NCI-H1048 (cell line): ENCODE measurements at places on chromosomes 11 and 22.

GRCh38 chr11:112118176-112118575 lies 31.5 kb downstream of the SDHD start:
- DNase-seq, result no peak

GRCh38 chr11:6249770-6250555 lies 9.7 kb upstream of the CCKBR start:
- no peak for DNase-seq

DNA sequence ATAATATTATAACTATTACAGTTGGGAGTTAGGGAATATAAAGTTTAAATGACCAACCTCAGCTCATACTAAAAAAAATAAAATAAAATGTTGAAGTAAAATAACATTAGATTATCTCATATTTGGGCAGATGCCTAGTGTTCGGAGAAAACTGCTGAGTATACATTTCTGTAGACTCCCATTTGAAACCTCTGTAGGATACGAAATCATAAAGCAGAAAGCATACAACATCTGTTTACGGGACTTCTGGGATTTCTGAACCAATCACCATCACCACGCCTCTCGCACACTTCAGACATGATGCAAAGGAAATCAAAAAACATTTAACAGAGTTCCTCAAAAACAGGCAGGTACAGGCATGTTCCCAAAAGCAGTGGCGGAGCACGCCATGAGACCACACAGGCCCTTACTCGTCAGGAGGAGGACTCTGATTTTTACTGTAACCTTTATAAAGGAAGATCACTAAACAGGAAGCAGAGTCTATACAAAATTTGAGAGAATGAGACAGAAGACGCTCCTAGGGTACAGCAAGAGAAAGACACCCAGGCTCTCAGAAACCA lies 8.6 kb downstream of the ZNF195 start:
- no peak for DNase-seq

GRCh38 chr11:120316880-120317688 lies 8.0 kb upstream of the TLCD5 start:
- DNase-seq, result no peak

DNA sequence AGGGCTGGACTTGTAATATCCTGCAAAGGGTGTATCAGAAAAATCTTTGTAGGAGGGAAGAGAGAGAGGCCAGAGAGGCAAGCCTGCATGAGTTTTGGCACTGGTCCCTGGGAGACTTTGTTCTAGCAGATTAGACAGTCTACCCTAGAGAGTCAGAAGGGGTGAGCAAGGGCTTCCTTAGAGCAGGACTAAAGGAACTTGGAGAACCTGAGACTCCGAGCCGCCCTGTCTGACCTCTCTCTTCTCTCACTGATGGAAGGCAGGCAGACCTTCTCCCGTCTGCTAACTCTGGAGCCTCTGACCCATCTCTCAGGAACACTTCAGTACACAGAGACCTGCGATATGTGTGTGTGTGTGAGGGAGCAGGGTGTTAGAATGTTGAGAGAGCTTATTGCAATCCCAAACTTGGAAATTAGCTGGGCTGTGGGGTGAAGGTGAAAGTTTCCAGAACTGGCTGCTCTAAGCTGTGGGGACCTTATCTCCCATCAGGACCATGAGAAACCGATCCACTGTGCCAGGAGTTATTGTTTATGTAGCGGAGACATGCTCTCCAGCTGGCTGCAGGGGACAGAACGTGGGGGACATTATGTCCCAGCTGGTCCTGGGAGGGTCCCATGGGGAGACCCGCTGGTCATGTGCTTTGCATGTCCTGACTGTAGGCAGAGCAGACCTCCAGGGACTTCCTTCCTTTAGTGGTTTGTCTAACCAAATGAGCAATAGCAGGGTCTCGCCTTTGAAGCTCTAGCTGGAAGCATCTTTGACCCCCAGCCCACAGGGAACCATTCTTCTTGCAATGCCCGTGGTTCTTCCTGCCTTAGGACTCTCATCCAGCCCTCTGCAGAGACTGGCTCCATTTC lies 51.1 kb downstream of the TIMP3 start:
- DNase-seq, result no peak

DNA sequence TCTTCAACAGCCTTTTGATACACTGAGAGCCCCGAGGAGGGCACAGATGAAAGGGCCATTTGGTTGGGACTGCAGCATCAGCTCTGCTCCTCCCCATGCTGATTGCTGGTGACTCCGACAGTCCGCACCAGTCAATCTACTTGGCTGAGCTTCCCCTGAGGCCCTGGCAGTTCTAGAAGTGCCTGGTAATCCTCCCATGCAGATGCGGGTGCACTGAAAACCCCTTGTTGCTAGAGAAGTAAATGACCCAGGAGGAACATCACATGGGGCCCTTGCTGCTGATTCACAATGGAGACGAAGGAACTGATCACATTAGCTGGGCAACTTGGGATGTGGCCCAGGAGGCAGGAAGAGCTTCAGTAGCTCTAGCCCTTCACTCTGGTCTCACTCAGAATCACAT lies 35.2 kb upstream of the RIC3 start:
- no peak for DNase-seq

DNA sequence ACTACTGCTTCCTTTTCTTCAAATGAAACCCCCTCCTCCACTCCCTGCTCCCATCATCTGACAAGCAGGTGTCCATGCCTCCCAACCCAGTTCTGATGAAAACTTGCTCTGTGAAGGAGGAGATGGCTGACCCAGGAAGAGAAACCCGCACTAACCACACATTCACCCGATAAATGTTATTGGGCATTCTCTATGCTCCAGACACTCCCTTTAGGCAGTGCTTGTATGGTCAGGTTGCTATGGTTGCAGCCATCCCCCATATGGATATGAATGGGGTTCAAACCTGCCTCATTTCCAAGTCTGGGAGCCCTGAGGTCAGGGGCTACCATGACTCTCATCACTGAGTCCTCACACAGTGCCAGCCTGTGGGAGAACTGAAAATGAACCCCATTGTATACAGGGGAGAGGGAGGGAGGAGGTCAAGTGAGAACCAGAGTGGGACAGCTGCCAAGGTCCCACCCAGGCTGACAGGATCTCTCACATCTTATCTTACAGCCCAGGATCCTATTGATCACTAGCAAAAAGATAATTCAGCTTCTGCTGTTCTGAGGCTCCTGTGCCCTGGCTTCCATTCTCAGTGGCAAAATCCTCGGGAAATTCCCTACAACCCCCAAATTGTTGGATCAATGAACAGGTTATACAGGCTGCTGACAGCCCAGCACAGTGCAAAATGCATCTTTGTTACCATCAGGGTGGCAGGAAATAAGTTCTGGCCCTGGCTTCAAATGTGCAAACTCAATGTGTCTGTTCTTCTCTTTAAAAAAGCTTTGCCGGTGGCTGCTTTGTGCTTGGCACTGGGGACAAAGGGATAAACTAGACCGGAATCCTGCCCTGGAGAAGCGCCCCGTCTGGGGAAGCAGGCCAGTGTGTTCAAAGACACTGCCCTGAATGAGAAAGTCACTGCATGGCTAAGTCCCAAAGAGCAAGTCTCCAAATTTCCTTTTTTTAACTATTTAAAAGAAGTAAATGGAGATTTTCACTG lies 22.7 kb upstream of the ACER3 start:
- no peak for DNase-seq

DNA sequence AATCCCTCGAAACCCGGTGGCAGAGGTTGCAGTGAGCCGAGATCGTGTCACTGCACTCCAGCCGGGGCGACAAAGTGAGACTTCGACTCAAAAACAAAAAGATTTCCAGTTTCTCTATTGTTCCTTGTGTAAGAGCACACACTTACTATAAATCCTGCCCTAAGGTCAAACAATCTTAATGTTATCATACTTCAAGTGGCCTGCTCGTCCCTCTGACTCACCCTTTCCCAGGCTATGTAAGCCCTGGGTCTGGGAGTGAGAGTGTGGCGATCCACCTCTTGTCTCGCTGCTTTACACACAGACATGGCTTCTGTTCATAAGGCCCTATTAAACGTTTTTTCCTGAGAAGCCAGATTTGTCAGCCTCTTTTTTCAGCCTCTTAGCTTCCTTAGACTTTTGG lies 24.4 kb upstream of the A4GALT start:
- no peak for DNase-seq

DNA sequence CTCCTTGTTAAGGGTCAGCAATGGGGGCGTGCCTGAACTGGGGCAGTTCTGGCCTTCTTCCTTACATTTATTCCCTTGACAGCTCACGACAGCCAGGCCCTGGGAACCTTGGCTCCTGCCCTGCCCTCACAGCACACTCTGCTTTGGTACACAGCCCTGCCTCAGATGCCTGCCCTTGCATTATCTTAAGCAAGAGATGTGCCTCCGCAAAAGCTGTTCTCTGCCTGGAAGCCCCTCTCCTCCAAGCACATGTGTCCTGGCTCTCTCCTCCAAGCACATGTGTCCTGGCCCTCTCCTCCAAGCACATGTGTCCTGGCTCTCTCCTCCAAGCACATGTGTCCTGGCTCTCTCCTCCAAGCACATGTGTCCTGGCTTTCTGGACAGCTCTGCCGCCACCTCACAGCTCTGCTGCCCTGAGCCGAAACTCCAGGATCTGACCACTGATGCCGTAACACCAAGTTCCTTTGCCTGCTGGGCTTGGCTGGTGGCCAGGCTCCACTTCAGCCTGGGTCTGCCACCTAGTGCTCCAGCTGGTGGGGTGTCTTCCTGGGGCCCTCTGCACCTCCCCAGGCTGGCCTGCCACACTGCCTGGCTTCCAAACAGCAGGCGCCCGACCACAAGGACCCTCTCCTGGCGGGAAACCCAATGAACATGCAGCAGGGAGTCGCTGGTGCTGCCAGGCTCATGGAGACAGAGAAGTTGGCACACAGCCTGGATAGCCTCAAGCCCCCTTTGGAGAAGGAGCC lies 53.0 kb downstream of the SCUBE1 start:
- no peak for DNase-seq

DNA sequence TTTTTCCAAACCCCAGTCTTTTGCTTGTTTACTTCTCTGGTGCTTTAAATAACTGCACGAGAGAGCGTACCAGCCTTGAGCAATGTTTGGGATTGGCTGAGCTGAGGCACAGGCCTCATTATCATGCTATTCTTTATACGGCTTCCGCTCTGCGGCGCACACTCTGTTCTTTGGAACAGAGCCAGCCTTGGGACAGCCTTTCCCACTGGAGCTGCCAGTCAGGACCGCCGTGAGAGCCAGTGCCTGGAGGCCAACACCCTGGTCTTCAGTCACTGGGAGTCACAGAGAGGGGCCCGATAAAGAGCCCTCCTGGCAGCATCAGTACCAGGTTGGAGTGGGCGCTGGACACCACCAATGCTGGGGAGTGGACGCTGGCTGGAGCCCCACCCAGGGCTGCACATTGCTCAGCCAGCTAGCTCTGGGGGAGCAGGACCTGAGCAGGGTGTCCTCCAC lies 125.6 kb downstream of the BCR start:
- DNase-seq, result no peak

- DNase-seq, result no peak
Measured at GRCh38 chr22:30260276-30260675, 6.4 kb downstream of the OSM start.

DNA sequence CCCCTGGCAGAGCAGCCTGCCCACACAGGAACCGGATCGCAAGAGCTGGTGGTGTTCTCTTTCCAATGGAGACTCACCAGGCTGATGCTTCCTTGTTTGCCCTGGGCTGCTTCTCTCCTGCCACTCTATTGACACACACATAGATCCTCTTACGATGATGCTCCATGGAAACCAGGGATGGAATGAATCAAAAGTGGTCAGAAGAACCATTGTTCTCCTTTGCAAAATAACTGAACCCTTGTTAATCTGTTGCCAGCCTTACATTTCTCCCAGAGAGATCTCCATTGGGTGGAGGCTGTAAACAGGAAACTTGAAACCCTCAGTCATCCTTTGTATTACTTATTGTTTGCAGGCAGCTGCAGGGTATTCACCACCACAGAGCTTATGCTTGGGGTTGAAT lies 24.6 kb upstream of the LDLRAD3 start:
- DNase-seq, result no peak

- no peak for DNase-seq
Measured at GRCh38 chr22:37365950-37366349, 61.3 kb downstream of the ELFN2 start.

GRCh38 chr11:116539836-116540418 lies 232.9 kb downstream of the BUD13 start:
- no peak for DNase-seq

- no peak for DNase-seq
Measured at GRCh38 chr22:25714739-25715138, 27.2 kb upstream of the MYO18B start.

- DNase-seq, result no peak
Measured at GRCh38 chr11:36193290-36193619, 96.0 kb downstream of the COMMD9 start.

DNA sequence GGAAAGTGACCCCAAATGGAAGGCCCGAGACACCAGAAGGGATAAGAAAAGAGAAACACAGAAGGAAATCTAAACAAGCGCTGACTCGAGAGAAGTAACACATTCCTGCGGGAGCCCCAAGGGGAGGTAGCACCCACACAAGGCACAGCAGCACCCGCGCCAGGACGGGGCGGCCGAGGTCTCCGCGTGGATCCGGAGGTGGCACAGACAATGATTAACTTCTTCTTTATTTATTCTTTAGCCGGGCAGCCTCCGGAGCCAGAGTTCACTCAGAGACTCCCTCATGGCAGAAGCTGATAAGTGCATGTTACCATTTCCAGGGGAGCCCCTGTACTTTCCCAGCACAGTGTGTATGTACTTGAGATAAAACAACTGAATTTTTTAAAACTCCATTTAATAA lies 5.1 kb downstream of the TOLLIP start:
- no peak for DNase-seq

DNA sequence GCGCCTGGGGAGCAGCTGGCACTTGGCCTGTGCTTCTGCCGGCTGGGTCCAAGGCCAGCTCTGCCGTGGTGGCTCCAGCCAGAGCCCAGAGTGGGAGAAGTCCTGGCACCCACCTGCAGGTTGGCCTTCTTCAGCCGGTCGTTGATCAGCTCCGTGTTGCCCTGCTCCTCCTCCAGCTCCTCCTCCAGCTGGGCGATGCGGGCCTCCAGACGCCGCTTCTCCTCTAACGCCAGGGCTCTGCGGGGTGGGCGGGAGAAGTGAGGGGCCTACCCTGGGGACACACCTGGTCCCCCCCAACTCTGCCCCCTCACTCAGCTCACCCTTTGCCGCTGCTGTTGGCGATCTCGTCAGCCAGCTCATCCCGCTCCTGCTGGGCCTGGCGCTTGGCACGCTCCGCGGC lies 32.6 kb downstream of the APOL1 start:
- no peak for DNase-seq

DNA sequence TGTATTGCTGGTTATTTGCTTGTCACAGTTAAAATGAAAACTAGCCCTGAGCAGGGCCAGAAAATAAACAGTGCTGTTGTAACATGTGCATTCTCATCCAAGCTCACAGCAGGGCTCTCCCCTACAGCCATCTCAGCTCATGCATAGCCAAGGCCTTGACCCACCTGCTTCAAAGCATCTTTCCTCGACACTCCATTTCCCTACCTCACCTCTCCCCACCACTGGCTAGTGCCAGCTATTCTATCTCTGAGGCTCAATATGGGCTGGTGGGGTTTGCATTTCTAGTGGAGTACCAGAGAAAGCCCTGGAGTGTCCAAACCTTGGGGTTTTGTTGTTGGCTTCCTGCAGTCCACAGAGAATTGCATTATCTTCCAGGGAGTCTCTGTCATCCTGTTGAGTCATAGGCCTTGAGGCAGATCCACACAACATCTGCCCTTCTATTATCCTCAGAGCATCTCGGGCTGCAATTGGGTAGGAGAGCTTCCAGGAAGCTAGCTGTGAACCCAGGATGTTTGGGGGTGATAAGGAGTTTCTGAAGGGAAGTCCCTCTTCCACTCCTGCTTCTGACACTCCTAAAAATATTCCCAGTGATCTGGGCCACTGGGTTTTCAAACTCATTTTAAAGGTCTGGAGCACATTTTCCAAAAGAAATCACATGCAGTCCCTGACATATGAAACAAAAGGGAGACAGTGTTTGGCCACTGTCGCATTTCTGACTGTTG lies 36.1 kb upstream of the AMOTL1 start:
- no peak for DNase-seq

- no peak for DNase-seq
Measured at GRCh38 chr22:19988965-19989724, 27.5 kb downstream of the ARVCF start.
